Hypothalamus (tissue), 51 donors: ENCODE measurements at places on chromosomes 5 and 9.

DNA sequence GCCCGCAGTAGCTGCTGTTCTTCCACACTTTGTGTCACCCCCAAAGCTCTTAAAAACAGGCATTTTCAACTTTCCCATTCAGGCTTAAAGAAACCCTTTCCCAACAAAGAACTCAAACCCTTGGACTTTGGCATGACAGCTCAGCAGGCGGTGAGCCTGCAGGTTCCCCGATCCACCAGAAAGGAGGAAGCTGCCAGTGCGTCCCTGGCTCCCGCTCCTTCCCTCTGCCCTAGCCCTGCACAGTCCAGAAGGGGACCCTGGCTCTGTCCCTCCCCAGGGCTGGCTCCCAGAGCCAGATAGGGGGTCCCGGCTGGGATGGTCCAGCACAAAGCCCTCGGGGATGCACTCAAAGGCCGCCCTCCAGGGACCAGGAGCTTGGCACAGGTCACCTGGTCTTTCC lies 9.6 kb downstream of the SLC9A3 start:
- no peak for DNase-seq

DNA sequence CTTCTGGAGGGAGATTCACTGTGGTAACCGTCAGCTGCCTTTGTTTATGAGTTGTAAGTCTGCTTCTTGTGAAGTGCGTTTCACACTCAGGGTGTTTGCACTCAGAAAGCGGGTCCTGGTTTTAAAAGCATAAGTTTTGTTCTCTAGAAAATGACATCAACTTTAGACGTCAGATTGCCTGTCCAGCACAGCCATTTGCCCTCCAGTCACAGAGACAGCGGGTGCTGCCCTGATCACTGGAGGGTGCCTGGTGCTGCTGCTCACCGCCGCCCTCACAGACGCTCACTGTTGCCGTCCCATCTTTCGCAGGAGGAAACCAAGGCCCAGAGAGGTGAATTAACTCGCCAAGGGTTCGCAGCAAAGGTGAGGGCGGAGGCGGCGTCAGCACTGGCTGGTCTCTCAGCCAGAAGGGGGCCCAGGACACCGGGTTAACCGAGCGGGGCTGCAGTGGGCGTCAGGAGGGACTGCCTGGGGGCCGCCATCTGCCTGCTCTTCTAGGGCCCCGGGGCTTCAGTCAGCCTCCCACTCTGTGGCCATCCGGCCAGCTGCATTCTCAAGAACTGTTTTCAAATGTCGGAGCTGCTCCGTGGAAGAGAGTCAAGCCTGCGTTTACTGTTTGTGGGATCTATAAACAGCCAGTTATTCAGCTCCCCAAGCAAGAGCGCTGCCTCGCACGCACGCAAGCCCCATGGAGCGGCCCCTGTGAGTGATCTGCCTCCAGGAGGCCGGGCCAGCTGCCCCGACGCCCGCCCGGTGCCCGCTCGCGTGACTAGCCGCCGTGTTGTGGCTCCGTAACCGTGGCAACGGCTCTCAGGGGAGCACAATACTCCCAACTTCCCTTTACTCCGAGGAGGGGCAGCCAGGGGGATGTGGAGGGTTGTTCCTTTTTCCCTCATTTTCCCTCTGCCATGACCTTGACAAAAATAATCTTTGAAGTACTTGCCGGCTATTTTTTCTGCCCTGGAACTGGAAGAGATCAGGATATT lies 43.4 kb upstream of the EXOC3 start:
- peak; percentile 25 for DNase-seq

DNA sequence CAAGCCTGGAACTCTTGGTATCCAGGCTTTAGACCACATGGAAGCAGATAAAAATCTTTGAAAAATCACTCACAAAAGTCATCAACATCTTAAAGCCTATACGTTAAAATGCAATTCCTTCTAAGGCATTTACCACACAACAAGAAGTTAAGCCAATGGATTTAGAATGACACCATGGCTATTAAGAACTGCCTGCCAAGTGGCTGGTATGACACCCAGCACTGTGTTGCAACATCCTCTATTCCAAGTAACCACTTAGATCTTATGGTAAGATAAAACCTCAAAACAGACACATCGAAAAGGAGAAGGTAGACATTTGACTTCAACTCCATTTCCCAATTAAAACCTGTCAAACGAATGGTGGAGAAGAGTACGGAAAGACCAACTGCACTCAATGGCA lies 344.2 kb upstream of the SLC30A5 start:
- DNase-seq: no peak

- DNase-seq: no peak
Measured at GRCh38 chr9:2657427-2657826, 35.8 kb downstream of the VLDLR start.

DNA sequence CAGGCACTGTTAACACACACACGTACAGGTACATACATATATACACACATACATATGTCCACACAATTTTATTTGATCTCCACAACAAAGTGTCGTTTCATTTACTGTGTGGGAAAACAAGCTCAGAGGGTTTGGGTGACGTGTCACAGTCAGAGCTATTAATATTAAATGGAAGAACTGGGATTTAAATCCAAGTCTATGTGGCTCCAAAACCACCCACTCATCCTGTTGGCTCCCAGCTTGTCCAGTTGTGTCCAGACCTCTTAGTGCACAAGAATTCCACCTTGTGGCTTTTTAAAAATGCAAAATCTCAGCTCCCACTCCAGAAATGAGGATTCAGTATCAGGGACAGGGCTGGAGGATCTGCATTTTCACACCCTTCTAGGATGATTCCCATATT lies 52.3 kb upstream of the PTPDC1 start:
- DNase-seq: no peak

DNA sequence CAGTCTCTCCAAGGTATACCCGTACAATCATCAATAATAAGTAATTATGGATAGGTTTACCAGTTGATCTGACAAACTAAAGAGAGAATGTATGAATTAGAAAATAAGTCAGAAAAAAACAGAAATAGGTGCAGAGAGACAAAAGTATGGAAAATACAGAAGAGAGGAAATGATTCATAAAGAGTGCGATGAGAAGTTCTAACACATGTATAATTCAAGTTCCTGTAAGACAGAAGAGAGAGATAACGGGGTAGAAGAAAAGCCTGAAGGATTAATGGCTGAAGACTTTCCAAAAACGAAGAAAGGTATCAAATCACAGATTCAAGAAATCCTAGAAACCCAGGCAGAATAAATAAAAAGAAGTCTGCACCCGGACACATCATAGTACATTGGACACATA lies 16.2 kb upstream of the SMU1 start:
- DNase-seq: no peak

DNA sequence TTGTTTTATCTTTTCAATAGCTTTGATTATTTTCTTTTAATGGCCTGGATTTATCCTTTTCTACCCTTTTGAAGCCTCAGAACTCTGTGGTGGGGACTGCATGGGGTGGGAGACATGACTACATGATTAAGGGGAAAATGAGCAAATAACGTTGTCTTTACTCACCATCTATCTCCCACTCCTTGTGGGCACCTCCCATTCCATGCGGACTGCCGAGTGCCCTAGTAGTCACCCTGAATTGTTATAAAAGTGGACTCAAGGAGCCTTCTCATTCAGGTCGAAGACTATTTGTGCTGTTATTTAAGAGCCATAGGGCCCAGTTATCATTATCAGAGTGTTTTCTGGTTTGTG lies 281.8 kb downstream of the MLLT3 start:
- DNase-seq: no peak

- no peak for DNase-seq
Measured at GRCh38 chr9:114516913-114517312, 11.6 kb upstream of the WHRN start.

- no peak for DNase-seq
Measured at GRCh38 chr5:94906750-94907149, 288.3 kb downstream of the SLF1 start.

DNA sequence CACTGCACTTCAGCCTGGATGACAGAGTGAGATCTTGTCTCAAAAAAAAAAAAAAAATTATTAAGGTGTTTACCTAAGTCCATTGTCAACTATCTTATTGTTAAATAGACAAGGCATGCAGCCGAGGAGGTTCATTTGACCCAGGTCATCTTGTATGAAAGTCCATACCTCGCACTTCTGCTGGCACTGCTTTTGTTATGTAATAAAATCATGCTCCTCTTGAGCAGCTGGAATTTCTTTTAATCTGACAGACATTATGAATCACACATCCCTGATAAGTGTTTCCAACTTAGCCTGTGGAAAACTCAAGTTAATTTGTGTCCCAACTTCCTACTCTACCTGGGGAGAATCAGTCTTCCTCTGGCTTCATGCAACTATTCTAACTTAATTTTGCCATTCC lies 315.6 kb upstream of the KLF4 start:
- no peak for DNase-seq

DNA sequence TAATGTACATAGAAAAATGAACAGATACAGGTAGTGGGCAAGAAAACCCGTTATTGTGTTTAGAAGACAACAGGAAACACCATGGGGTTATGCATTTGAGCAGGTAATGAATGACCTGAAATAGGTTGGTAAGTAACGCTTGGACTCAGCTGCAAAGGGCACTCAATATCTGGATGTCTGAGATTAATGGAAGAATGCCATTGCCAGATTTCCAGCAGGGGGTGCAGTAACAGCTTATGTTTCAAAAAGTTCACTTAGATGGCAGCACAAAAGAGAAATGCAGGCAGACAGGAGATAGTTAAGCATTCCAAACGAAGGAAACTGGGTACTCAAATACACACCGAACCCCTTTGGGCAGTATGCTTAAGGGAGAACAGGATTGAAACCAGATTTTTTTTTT lies 285.5 kb upstream of the VLDLR start:
- DNase-seq: no peak

GRCh38 chr9:4837261-4838188 lies 44.8 kb downstream of the RCL1 start:
- DNase-seq: no peak

DNA sequence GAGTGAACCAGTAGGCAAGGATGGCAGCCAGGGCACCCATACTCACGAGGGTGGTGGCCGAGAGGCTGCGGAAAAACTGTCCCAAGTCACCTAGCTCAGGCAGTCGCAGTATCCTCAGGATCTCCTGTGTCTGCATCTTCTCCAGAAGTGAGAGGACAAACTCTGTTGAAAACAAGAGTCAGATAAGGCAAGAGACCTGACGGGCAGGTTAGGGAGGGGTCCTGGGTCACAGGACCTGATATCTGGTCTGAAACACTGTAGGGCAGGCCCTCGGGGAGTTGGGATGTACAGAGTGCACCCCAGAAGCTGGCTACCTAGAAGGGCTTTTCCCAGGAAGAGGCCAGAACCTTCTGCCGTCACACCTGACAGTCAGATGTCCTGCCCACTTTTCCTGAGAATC lies 17.4 kb downstream of the ACSL6 start:
- DNase-seq: no peak

DNA sequence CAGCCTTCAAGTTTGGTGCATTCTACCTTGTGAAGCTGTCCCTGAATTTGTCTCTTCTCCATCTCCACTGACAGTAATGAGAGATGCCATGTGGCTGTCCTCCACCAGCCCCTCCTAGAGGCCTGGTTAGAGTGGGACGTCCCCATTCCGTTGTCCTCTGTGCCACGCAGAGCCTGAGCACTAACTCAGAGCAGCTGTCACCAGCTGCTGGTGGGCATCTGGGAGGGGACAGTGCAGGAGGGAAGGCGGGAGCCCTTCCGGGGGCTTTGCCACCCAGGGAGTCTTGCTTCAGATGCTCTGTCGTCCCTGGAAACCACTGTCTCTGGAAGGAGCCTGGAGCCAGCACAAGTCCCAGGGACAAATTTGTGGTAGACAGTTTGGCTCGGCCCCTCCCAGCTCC lies 78.6 kb downstream of the PDZD2 start:
- DNase-seq: no peak

DNA sequence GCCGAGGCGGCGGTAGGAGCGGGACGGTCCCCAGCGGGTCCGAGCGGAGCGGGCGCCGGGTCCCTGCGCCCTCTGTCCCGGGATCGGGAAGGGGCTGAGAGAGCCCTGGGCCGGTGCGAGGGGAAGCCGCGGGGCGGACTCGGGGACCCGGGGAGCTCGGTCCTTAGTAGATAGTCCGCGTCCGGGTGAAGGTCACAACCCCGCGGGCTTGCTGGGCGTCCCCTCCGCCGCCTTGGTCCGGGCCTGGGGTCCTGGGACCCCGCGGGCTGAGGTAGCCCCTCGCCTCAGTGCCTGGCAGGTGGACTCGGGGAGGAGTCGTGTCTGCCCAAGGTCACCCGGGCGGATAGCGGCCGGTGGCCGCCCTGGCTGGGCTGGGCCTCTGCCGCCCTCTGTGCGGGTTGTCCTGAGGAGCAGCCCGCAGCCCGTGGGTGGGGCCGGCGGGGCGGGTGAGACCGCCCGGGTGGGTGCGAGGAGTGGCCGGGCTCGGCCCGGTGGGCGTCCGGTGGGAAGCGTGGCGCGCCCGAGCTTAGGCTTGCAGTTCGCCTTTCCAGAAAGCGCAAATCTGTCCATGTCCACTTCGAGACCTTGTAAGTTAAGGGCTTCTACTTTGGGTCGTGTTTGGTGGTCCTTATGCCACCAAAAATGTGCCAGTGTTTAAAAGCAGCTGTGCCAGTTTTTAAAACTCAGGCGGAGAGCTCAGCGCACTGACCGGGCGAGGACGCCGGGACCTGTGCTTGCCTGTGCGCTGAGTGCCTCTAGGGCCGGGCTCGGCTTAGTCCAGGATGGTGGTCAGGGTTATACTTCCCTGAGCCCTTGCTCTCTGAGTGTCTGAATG lies 554 bp downstream of the SDHA start:
- DNase-seq: no peak

DNA sequence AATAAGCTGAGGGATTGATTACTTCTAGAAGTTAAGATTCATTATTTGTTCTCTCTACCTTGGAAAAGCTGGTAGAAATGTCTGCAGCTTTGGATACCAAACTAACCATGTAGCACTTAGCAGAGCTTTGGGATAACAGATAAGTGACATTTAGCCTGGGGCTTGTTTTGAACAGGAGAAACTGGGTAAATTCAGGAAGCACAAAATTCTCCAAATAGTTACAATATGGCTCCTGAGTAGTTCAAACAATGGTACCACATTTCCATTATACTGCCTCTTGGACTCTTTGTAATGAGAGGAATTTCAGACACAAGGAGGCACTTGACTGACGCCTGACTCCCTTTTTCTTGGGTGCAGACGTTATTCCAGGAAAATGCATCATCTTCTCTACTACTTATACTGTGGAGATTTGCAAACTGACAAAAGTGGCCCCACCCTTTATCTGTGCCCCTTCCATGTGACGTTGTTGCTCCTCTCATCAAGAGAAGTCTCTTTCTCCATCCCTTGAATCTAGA lies 22.5 kb downstream of the PRUNE2 start:
- DNase-seq: no peak

GRCh38 chr5:3858524-3858923 lies 262.9 kb downstream of the IRX1 start:
- no peak for DNase-seq

DNA sequence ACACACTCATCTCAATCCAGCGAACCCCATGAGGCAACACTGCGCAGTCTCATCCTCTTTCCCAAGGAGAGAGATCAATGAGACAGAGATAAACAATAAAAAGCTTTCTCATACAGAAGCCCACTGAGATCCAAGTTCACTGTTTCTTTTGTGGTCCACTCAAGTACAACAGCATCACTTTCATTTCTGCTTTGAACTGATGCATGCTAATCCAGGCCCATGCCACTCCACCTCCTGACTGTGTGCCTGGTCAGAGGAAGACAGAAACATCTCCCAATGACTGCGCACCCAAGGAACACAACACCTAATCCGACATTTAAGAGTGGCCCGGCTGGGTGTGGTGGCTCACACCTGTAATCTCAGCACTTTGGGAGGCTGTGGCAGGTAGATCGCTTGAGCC lies 104.0 kb downstream of the SERINC5 start:
- no peak for DNase-seq
